ENCODE measurements at places on chromosomes 6 and 20.

- no peak overlapping the region for H3K27ac ChIP-seq
- no peak for DNase-seq
- H3K4me3 ChIP-seq, result no peak overlapping the region
Observed at GRCh38 chr6:47097092-47097945, 55.2 kb upstream of the ADGRF1 start.

DNA sequence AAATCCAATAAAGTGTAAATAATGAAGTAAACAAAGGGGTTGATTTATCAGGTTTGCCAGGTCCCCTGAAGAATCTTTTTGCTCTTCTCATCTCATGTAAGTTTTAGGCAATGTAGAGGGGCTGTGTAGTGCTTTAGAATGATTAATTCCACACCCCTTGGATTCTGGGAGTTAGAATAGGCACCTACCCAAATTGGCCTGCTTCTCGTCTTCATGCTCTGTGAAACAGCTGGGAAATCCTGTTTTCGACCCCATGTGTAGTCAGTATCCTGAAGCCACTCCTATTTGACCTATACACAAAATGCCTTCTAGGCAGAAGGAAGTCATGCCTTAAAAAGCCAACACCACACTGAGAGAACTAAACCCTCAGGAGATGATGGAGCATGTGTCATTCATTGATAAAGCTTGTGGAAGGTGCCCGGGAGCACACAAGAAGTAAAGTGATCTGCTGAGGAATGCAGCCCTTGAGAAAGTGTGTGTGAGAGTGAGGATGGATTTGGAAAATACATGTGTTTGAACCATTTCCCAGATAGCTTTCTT lies 170.9 kb downstream of the KLHL32 start:
- no peaks in the 10 kb centered on the region for H3K36me3 ChIP-seq
- no peaks in the 10 kb centered on the region for H3K4me1 ChIP-seq
- DNase-seq, result no peak
- H3K27me3 ChIP-seq, result no peaks in the 10 kb centered on the region

DNA sequence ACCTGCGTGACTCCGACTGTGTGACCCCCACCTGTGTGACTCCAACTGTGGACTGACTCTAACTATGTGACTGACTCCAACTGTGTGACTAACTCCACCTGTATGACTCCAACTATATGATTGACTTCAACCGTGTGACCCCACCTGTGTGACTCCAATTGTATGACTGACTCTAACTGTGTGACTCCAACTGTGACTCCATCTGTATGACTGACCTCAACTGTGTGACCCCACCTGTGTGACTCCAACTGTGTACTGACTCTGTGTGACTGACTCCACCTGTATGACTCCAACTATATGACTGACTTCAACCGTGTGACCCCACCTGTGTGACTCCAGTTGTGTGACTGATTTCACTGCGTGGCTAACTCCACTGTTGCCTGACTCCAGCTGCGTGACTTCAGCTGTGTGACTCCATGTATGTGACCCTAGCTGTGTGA lies 38.6 kb downstream of the SYNJ2 start:
- peaks cover 5% of the 10 kb centered on the region for H3K4me1 ChIP-seq
- no peaks in the 10 kb centered on the region for H3K36me3 ChIP-seq
- no peak for DNase-seq
- no peak overlapping the region for H3K27ac ChIP-seq

DNA sequence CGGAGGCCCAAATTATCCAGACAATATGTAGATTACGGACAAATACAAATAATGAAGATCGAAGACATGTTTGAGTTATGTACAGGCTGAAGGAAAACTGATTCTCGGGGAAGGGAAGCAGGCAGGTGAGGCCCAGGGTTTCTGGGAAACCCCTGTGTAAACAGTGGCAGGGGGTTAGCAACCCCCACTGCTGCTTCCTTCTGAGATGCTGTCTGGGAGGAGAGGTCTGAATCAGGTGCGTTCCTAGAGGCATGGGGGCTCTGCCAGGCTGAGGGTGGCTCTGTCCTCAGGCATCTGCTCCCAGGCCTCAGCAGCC lies 7.2 kb upstream of the MDGA1 start:
- H3K4me3 ChIP-seq, result peak overlapping the region; percentile 72
- peak overlapping the region; percentile 80 for H3K27ac ChIP-seq
- no peak for DNase-seq
- no peaks in the 10 kb centered on the region for H3K36me3 ChIP-seq
- peaks cover 8% of the 10 kb centered on the region for H3K4me1 ChIP-seq
- H3K27me3 ChIP-seq, result no peaks in the 10 kb centered on the region

GRCh38 chr6:159726255-159726917 lies 920 bp upstream of the WTAP start:
- H3K27ac ChIP-seq, result peak overlapping the region; percentile 97
- peak overlapping the region; percentile 89 for H3K4me3 ChIP-seq
- H3K4me1 ChIP-seq, result peaks cover 38% of the 10 kb centered on the region
- H3K27me3 ChIP-seq, result no peaks in the 10 kb centered on the region
- no peaks in the 10 kb centered on the region for H3K36me3 ChIP-seq

DNA sequence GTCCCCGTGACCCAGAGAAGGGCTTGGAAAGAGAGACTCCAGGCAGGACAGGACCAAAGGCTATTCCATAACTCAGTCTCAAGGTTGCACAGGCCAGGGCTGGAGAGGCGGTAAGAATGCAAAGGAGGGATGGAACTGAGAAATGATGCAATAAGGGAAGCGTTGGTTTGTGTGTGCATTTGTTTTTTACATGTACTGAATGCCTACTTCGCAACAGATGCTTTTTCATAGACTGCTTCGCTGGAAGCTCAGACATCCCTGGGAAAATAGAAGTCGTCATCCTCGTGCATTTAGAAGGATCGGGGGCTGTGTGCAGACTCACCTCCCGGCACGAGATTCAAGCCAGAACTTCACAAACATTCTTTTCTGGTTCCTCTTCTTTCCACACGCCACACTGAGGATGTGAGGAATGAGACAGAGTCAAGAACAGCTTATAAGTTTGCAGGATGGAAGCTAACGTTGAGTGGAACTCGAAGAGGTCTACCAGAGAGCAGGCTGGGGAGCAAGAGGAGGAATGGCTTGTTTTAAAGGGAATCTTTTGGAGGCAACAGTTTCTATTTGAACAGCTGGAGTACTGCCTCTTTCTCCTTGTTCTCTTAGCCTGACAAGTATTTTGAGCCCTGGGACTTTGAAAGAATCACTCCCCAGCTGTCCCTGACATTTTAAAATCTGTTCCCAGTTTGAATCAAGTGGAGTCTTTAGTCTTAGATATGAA lies 19.3 kb upstream of the LY86 start:
- H3K27ac ChIP-seq, result no peak overlapping the region

GRCh38 chr6:140487586-140487985 lies 1113.1 kb upstream of the CITED2 start:
- H3K4me3 ChIP-seq, result no peak overlapping the region
- H3K4me1 ChIP-seq, result peaks cover 12% of the 10 kb centered on the region
- H3K36me3 ChIP-seq, result no peaks in the 10 kb centered on the region
- no peak overlapping the region for H3K27ac ChIP-seq
- H3K27me3 ChIP-seq, result no peaks in the 10 kb centered on the region
- DNase-seq, result no peak

DNA sequence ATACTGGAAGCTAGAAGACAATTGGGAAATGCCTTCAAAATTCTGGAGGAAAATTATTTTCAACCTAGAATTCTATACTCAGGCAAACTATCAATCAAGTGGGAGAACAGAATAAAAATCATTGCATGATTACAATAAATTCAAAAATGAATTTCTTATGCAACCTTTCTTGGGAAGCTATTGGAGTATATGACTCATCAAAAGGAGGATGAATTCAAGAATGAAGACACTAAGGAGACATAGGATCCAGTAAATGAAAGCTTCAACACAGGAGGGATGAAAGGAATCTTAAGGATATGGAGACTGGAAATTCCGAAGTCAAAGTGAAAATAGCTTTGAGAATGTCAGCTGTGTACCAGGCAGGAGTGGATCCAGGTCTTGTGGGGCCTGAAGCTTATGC lies 12.6 kb upstream of the UBR2 start:
- H3K27me3 ChIP-seq, result no peaks in the 10 kb centered on the region
- H3K27ac ChIP-seq, result no peak overlapping the region
- H3K36me3 ChIP-seq, result no peaks in the 10 kb centered on the region
- no peak overlapping the region for H3K4me3 ChIP-seq
- DNase-seq, result no peak
- H3K4me1 ChIP-seq, result peaks cover 5% of the 10 kb centered on the region

- no peak overlapping the region for H3K27ac ChIP-seq
- no peak overlapping the region for H3K4me3 ChIP-seq
- DNase-seq, result no peak
Observed at GRCh38 chr20:13581451-13581850, 57.3 kb downstream of the TASP1 start.

GRCh38 chr6:45169815-45170214 lies 158.3 kb upstream of the RUNX2 start:
- H3K4me3 ChIP-seq, result no peak overlapping the region
- no peaks in the 10 kb centered on the region for H3K27me3 ChIP-seq
- no peaks in the 10 kb centered on the region for H3K36me3 ChIP-seq
- no peaks in the 10 kb centered on the region for H3K4me1 ChIP-seq
- no peak overlapping the region for H3K27ac ChIP-seq

GRCh38 chr6:15876406-15876805 lies 213.6 kb upstream of the DTNBP1 start:
- no peaks in the 10 kb centered on the region for H3K36me3 ChIP-seq
- DNase-seq, result no peak
- no peaks in the 10 kb centered on the region for H3K27me3 ChIP-seq
- no peak overlapping the region for H3K27ac ChIP-seq
- no peak overlapping the region for H3K4me3 ChIP-seq

GRCh38 chr6:17714879-17715851 lies 8.4 kb upstream of the NUP153 start:
- no peak for DNase-seq
- no peak overlapping the region for H3K4me3 ChIP-seq
- no peaks in the 10 kb centered on the region for H3K36me3 ChIP-seq
- no peaks in the 10 kb centered on the region for H3K27me3 ChIP-seq

DNA sequence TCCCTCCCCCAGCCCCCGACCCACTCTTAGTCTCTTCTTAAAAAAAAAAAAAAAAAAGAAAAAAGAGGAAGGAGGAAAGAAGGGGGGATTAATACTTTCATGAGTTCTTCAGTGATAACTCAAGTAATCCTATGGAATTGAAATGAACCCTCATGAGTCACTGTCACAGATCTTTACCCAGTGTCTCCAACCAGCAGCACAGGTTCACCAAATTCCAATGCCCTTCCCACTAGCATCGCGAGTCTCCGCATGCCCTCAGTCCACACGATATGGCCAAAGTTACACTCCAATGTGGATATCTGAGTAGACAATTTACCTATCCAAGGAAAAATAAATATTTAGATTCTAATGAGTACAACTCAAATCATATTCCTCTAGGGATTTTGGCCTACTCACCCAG lies 74.5 kb downstream of the MDN1 start:
- no peak for DNase-seq
- peaks cover 30% of the 10 kb centered on the region for H3K36me3 ChIP-seq
- no peaks in the 10 kb centered on the region for H3K4me1 ChIP-seq
- no peak overlapping the region for H3K4me3 ChIP-seq

- peaks cover 18% of the 10 kb centered on the region for H3K4me1 ChIP-seq
- no peak for DNase-seq
- no peaks in the 10 kb centered on the region for H3K36me3 ChIP-seq
Observed at GRCh38 chr6:134721060-134721405, 228.9 kb downstream of the ALDH8A1 start.

DNA sequence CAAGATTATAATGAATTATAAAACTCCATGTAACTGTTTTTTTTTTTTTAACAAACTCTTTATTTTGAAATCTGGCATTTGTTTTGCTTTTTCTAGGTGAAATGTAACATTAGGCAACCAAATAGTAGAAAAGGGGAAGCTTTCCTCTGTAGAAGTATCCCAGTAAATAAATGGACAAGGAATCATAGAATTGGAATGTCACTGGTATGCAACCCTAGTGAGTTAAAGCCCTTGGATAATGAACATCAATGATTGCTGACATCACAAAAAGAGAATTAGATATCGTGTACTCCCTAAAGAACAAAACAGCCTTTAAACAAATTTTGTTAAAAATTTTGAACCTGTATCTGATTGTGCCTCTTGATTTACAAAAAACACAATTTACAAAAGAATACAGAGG lies 93.9 kb upstream of the OGFRL1 start:
- no peak overlapping the region for H3K27ac ChIP-seq
- H3K36me3 ChIP-seq, result no peaks in the 10 kb centered on the region
- H3K27me3 ChIP-seq, result no peaks in the 10 kb centered on the region
- no peak overlapping the region for H3K4me3 ChIP-seq
- no peak for DNase-seq

- H3K4me1 ChIP-seq, result peaks cover 6% of the 10 kb centered on the region
- no peak for DNase-seq
- no peak overlapping the region for H3K4me3 ChIP-seq
Observed at GRCh38 chr20:11492386-11492785, 425.3 kb upstream of the BTBD3 start.

DNA sequence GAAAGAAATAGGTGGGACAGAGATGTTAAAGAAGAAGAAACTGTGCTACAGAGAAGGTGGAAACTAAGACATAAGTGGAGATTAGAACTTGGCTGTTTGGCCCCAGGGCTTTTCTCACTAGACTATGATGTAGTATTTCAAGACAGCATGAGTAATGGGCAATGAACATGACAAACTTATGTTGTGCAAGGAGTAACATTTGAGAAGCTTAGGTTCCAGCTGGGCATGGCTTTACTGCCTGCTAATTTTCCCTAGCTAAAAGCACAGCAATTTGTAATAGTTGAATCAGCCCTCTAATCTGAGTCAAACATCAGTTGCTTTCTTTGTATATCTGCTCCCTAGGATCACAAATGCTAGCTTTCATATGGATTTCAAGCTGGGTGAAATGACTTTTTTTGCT lies 294.3 kb upstream of the BMP2 start:
- DNase-seq, result no peak
- H3K4me3 ChIP-seq, result no peak overlapping the region
- no peaks in the 10 kb centered on the region for H3K36me3 ChIP-seq
- H3K4me1 ChIP-seq, result no peaks in the 10 kb centered on the region

DNA sequence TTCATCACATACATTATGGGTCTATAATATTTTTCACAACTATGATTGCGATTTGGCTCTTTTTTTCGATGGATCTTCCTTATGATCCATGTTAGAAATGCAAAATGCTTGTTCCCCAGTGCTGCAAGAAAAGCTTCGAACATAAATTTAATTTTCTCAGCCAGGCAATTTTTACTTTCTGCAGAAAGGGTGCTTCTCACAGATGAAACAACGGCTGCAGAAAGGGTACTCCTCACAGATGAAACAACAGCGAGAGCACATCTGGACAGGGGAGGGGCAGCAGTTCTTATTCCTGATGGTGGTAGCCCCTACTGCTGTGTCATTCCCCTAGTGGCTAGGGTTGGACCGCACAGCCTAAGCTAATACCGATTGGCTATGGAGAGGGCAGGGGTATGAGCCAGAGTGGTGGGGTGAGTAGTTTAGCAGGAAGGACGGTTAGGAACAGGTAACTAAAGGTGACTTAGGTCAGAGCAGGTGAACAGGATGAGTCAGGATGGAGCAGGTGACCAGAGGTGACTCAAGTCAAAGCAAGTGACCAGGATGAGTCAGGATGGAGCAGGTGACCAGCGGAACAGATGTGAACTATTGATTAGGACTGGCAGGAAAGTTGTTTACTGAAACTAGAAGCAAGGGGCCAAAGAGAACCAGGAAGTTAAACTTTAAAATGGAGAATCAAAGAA lies 13.4 kb upstream of the TREML4 start:
- no peak overlapping the region for H3K4me3 ChIP-seq
- H3K36me3 ChIP-seq, result no peaks in the 10 kb centered on the region
- H3K27me3 ChIP-seq, result no peaks in the 10 kb centered on the region
- DNase-seq, result no peak
- H3K27ac ChIP-seq, result no peak overlapping the region
